Right forelimb (tissue), 1 donor: ENCODE measurements at places on chromosomes 4 and X.

DNA sequence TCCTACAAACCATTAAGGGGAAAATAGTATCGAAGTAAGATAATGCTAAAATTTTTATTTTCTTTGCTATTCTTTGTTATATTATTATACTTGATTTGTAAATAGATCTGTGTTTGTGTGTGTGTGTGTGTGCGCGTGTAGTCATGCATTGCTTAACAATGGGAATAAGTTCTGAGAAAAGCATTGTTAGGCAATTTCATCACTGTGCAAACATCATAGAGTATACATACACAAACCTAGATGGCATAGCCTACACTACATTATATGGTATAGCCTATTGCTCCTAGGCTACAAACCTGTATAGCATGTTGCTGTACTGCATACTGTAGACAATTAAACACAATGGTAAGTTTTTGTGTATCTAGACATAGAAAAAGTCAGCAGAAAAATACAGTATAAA lies 17.1 kb downstream of the MTTP start:
- no peak for DNase-seq

- DNase-seq = no peak
Observed at GRCh38 chr4:54475546-54475945, 182.2 kb upstream of the KIT start.

GRCh38 chr4:123701131-123701575 lies 304.6 kb downstream of the SPRY1 start:
- DNase-seq = no peak

GRCh38 chr4:152724494-152724893 lies 44.7 kb upstream of the TMEM154 start:
- no peak for DNase-seq
